ENCODE measurements at places on chromosomes 16 and 17.

- no peak overlapping the region for H3K4me3 ChIP-seq
- no peak for DNase-seq
- peaks cover under 1% of the 10 kb centered on the region for H3K4me1 ChIP-seq
Measured at GRCh38 chr17:46037722-46038255, 38.7 kb downstream of the STH start.

GRCh38 chr17:54974759-54975158 is 6.2 kb downstream of the STXBP4 start:
- no peaks in the 10 kb centered on the region for H3K36me3 ChIP-seq
- peaks cover 10% of the 10 kb centered on the region for H3K4me1 ChIP-seq
- no peaks in the 10 kb centered on the region for H3K27me3 ChIP-seq

DNA sequence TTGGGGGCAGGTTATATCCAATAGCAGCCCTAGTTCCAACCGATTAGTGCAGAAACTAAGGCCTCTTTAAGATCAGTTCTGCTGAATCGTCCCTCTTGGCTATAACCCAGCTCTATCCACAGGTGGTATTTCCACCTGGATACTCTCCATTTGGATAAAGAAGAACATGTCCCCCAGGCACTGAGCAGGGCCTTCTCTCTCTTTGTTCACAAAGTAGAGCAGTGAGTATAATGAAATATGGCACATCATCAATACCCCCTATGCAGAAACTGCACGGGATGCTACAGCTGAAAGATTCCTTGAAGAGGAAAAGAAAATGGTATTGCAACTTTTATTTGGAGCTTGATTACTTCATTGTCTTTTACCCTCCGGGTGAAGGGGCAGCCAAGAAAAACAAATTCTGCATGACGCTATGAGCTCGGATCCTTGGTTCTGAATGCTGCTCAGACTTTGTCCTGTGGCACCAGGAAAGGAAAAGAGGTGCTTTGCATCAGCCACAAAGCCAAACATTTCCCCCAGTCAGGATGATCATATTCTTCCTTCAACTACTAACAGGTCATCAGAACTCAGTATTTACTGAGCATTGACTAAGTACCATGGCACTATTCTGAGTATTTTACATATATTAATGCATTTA is 399.7 kb downstream of the NPIPA8 start:
- no peak for DNase-seq
- H3K4me3 ChIP-seq = no peak overlapping the region
- H3K36me3 ChIP-seq = no peaks in the 10 kb centered on the region
- no peaks in the 10 kb centered on the region for H3K27me3 ChIP-seq

GRCh38 chr16:51657848-51658247 is 506.8 kb upstream of the SALL1 start:
- H3K4me3 ChIP-seq = no peak overlapping the region
- H3K36me3 ChIP-seq = no peaks in the 10 kb centered on the region
- H3K4me1 ChIP-seq = no peaks in the 10 kb centered on the region
- DNase-seq = no peak
- no peaks in the 10 kb centered on the region for H3K27me3 ChIP-seq

GRCh38 chr16:10822702-10823101 is 4.1 kb upstream of the TVP23A start:
- H3K4me3 ChIP-seq = no peak overlapping the region
- no peaks in the 10 kb centered on the region for H3K4me1 ChIP-seq
- H3K27me3 ChIP-seq = peaks cover 3% of the 10 kb centered on the region
- no peaks in the 10 kb centered on the region for H3K36me3 ChIP-seq
- H3K27ac ChIP-seq = no peak overlapping the region

DNA sequence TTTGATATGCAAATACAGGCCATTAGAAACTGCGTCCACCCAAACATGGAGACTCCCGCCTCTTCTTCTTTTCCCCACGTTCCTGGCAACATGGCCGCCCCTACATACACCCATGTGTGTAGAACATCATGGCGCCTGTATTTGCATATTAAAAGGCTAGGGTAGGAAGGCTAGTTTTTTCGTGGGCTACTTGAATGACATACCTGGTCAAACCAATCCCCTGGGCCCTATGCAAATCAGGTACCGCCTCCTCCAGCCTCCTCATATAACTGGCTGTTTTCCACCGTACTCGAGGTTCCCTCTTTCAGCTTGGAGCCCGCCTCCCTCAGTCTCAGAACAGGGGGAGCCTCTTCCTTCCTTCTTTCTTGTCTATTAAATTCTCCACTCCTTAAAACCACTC is 840 bp upstream of the CD300LB start:
- DNase-seq = no peak
- no peaks in the 10 kb centered on the region for H3K36me3 ChIP-seq
- H3K4me1 ChIP-seq = no peaks in the 10 kb centered on the region
- peaks cover 23% of the 10 kb centered on the region for H3K27me3 ChIP-seq
- no peak overlapping the region for H3K4me3 ChIP-seq
- no peak overlapping the region for H3K27ac ChIP-seq

DNA sequence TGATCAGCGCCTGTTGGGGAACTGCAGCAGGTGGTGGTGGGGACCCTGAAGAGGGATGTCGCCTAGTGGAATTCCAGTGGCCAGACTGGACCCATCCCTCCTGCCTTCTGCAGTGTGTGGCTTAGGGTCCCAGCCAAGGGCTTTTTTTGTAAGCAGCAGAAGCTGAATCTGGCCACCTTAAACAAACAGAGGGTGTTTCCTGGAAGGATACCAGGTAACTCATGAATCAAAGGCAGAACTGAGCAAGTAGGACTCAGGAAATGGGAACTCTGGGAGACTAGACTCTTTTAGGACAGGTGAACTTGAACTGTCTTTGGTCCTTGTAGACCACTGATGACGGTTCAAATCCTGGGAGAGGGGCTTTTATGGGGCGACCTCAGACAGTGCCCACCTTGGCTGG is 124.0 kb downstream of the ABCC6 start:
- no peak for DNase-seq
- H3K27me3 ChIP-seq = no peaks in the 10 kb centered on the region
- H3K36me3 ChIP-seq = no peaks in the 10 kb centered on the region
- no peak overlapping the region for H3K4me3 ChIP-seq

- H3K27ac ChIP-seq = no peak overlapping the region
- no peak for DNase-seq
- no peaks in the 10 kb centered on the region for H3K36me3 ChIP-seq
Measured at GRCh38 chr17:78717431-78717980, 64.6 kb downstream of the CYTH1 start.

DNA sequence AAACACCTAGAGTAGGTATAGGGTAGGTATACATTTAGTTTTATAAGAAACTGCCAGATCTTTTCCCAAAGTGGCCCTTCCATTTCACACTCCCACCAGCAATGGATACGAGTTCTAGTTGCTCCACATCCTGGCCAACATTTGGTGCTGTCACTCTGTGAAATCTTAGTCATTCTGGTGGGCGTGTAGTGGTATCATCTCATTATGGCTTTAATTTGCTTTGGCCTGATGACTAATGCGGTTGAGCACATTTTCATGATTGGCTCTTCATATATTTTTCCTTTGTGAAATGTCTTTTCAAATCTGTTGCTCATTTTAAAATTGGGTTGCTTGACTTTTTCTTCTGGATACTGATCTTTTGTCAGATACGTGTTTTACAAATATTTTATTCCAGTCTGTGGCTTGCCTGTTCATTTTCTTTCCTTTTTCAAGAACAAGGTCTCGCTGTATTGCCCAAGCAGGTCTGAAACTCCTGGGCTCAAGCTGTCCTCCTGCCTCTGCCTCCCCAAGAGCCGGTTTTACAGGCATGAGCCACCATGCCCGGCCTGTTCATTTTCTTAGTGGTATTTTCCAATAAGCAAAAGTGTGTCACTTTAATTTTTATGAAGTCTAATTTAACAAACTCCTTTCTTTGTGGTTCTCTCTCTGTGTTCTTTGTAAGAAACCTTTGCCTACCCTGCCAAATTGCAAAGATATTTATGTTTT is 192.4 kb downstream of the SEC14L1 start:
- H3K27ac ChIP-seq = no peak overlapping the region
- no peaks in the 10 kb centered on the region for H3K27me3 ChIP-seq
- H3K4me3 ChIP-seq = no peak overlapping the region
- DNase-seq = no peak
- no peaks in the 10 kb centered on the region for H3K36me3 ChIP-seq

DNA sequence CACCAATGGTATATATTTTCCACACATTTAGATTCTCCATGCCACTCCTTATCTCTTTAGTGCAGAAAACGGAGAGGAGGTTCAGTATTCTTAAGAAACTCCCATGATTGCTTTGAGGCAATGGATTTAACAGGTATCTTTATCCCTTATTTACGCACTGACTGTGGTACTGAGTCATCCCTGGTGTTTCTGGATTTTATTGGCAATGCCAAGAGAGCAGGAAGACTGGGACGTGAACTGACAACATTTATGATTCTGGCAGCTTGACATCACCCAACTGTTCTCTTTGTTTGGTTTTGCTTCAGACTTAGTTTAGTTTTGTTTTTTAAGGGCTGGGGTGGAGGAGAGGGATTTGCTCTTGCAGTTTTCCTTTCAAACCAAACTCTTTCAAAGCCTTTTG is 131.4 kb downstream of the WWOX start:
- no peak overlapping the region for H3K27ac ChIP-seq
- no peak for DNase-seq
- H3K27me3 ChIP-seq = no peaks in the 10 kb centered on the region
- H3K4me1 ChIP-seq = peaks cover 7% of the 10 kb centered on the region

GRCh38 chr16:88894681-88895300 is 28.3 kb upstream of the PABPN1L start:
- DNase-seq = no peak
- no peaks in the 10 kb centered on the region for H3K27me3 ChIP-seq
- no peaks in the 10 kb centered on the region for H3K36me3 ChIP-seq

DNA sequence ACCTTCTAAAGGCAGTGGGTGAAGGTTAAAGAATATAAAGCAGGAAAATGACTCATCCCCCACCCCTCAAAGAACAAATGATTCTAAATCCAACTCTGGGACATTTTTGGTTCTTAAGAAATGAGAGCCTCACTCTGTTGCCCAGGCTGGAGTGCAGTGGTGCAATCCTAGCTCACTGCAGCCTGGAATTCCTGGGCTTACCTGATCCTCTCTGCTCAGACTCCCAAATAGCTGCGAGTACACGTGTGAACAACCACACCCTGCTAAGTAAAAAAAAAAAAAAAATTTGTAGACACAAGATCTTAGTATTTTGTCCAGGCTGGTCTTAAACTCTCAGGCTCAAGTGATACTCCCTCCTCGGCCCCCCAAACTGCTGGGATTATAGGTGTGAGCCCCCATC is 298.8 kb upstream of the MAF start:
- no peaks in the 10 kb centered on the region for H3K36me3 ChIP-seq
- no peak overlapping the region for H3K4me3 ChIP-seq
- no peaks in the 10 kb centered on the region for H3K4me1 ChIP-seq
- H3K27me3 ChIP-seq = no peaks in the 10 kb centered on the region
- H3K27ac ChIP-seq = no peak overlapping the region
- no peak for DNase-seq

- no peaks in the 10 kb centered on the region for H3K27me3 ChIP-seq
- H3K36me3 ChIP-seq = no peaks in the 10 kb centered on the region
- H3K27ac ChIP-seq = no peak overlapping the region
- no peaks in the 10 kb centered on the region for H3K4me1 ChIP-seq
- no peak for DNase-seq
- no peak overlapping the region for H3K4me3 ChIP-seq
Measured at GRCh38 chr17:16391451-16391850, 10.6 kb downstream of the UBB start.

GRCh38 chr16:57773019-57773418 is 29.3 kb downstream of the KIFC3 start:
- no peak overlapping the region for H3K4me3 ChIP-seq
- no peak for DNase-seq
- H3K36me3 ChIP-seq = no peaks in the 10 kb centered on the region
- no peaks in the 10 kb centered on the region for H3K27me3 ChIP-seq
- H3K4me1 ChIP-seq = peaks cover 11% of the 10 kb centered on the region
- H3K27ac ChIP-seq = no peak overlapping the region

DNA sequence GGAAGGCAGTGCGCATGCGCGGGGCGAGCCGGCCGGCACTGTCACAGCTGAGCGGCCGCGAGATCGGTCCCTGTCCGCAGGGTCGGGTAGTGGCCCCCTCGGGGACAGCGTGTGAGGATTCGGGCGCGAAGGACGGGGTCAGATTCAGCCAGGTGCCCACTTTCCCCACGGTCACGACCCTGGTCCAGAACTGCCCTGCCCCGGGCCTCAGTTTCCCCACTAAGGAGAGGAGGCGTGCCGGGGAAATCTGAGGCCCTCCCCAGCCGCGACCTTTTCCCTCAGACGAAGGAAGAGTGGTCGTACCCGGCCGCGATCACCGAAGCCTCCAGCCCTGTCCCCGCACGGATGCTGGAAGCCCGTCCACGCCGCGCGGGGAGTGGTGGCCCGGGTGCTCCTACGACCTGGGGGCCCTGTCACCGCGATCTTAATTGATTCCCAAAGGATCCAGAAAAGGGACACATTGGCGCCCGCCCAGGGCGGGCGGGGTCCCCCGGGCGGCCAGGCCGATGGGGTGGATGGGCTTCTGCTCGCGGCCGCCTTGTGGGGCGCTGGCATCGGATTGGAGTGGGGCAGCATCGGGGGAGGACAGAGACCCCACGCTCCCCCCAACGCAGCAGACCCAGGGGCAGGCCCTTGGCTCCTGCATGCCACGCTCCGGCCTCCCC is 57.7 kb downstream of the SRL start:
- H3K27me3 ChIP-seq = peaks cover 11% of the 10 kb centered on the region
- H3K27ac ChIP-seq = no peak overlapping the region
- H3K36me3 ChIP-seq = no peaks in the 10 kb centered on the region
- DNase-seq = peak; percentile 34
- no peaks in the 10 kb centered on the region for H3K4me1 ChIP-seq

DNA sequence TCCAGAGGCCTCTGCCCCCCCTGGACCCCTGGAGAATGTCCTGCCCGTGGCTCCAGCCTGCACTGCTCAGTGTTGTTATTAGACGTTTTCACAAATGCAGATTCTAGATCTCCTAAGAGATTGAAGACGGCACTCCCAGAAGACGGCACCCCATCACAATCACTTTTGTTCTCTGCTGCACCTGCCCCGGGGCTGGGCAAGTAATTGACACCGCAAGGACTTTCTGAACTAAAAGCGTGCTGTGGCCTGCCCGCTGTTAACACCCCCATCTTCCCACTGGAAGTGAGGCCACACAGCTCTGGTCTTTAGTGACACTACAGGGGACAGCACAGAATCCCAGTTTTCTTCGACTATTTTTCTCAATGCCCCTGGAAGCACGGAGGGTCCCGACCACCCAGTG is 256.9 kb downstream of the ENGASE start:
- H3K27ac ChIP-seq = no peak overlapping the region
- H3K4me3 ChIP-seq = no peak overlapping the region
- peaks cover 4% of the 10 kb centered on the region for H3K27me3 ChIP-seq
- no peak for DNase-seq

All from neural progenitor cell (in vitro differentiated cells).